ENCODE measurements at places on chromosomes 4 and X.

DNA sequence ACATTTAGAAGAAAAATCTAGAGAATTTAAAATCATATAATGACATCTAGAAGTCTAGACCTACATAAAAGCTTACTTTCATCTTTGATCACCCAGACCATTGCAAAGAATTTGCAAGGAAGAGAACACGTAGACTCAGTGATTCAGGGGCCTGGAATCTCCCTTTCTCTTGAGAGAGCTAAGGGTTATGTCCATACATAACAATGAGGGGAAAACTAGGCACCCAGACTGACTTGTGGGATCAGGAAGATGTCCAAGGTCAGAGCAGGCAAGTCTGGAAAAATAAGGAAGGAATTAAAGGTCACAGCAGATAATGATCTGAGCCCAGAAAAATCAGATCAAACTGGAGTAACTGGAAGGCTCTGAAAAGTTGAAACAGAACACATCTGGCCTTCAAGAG lies 198.4 kb upstream of the SFRP2 start:
- no peak for DNase-seq

DNA sequence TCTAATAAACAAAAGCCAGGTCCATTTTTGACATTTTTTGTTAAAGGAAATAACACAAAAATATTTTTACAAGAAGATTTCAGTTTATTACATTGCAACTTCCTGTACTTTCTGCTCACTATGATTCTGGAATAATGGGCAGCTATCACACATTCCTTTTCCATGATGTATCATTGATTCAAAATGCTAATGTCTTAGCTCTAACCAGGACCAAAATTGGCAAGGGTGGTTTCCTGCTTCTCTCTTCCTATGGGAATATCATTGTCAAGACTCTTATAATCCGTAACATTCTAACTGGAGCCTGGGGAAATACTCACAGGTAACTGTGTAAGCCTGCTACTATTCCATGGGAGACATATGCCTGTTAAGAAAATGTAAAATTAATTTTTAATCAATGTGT lies 218.6 kb downstream of the DCAF12L2 start:
- no peak for DNase-seq

GRCh38 chr4:150402871-150403272 lies 179.1 kb upstream of the MAB21L2 start:
- no peak for DNase-seq

- no peak for DNase-seq
Observed at GRCh38 chr4:132767901-132768300, 381.2 kb upstream of the PCDH10 start.

GRCh38 chr4:147223576-147223975 lies 257.3 kb upstream of the EDNRA start:
- no peak for DNase-seq

GRCh38 chr4:139552517-139553307 lies 3.3 kb downstream of the SETD7 start:
- no peak for DNase-seq
